ENCODE measurements at places on chromosomes 6 and 20.

- no peak for DNase-seq
Measured at GRCh38 chr20:50396623-50397022, 113.6 kb upstream of the PTPN1 start.

- no peak for DNase-seq
Measured at GRCh38 chr6:44255871-44256774, 1.2 kb downstream of the SLC35B2 start.

DNA sequence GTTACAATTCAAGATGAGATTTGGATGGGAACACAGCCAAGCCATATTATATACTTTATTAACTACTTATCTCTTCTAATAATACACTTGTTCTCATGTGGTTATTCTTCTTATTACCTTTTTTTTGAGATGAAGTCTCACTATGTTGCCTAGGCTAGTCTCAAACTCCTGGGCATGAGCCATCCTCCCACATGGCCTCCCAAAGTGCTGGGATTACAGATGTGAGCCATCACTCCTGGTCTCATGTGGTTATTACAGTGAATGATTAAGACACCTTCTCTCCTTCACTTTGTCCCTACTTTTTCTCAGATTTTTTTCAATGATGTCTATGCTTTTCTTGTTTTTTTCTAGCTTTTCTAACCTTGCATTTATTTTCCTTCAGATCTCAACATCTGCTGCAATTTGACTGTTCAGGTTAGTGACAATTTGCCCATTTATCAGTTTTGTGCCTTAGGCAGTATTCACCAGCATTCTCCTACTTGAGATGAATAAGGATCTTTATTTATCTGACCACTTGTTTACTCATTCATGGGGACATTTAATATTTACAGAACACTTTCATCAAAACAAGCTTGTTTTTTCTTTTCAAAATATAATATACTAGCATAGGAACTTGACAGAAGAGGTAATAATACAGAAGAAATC lies 105.7 kb downstream of the SLC16A10 start:
- DNase-seq = no peak

DNA sequence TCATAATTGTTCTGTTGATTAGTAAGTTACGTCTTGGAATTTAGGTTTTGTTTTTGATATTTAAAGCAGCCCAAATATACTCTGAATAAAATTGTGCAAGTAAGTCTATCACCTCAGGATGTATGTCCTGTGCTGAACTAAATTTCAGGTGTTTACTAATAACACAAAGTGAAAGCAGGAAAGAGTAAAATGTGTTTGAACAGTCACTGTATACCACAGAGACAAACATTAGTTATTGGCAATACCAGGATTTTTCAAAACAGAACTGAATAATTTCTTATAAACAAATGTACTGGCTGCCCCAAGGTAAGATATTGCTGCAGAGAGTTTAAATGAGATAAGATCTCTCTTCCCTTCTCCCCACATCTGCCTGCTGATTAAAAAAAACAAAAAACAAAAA lies 404.7 kb upstream of the RUNX2 start:
- no peak for DNase-seq

GRCh38 chr6:56730663-56731529 lies 88.2 kb upstream of the DST start:
- no peak for DNase-seq

DNA sequence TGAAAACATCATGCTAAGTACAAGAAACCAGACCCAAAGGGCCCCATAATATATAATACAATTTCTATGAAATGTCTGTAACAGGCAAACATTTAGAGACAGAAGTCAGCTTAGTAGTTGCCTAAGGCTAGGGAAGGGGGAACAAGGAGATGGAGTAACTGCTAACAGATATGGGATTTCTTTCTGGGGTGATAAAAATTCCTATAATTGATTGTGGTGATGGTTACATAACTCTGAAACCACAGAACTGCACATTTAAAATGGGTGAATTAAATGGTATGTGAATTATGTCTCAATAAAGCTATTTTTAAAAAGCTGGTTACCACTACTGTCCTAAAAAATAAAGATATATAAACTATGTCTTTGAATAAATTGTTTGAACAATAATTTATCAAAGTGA lies 3.2 kb downstream of the CEP162 start:
- no peak for DNase-seq

GRCh38 chr20:14334306-14334930 lies 3.0 kb downstream of the FLRT3 start:
- DNase-seq = peak; percentile 32

- DNase-seq = no peak
Measured at GRCh38 chr6:40328386-40328985, 258.7 kb downstream of the LRFN2 start.

DNA sequence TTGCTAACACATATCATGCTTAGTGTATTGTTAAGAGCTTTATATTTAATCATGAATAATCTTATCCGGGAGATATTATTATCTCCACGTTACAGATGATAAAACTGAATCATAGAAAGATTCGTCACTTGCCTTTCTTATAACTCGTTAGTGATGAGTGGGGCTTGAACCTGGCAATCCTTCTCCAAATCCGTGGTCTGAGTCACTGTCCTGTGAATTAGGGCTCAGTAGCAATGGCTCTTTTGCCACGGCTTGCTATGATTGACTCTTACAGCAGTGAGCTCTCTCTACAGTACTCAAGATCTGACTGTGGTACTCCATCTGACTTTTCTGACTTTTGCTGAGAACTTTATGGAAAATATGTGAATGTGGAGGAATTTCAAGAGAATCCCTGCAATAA lies 246.9 kb downstream of the PACRG start:
- no peak for DNase-seq

DNA sequence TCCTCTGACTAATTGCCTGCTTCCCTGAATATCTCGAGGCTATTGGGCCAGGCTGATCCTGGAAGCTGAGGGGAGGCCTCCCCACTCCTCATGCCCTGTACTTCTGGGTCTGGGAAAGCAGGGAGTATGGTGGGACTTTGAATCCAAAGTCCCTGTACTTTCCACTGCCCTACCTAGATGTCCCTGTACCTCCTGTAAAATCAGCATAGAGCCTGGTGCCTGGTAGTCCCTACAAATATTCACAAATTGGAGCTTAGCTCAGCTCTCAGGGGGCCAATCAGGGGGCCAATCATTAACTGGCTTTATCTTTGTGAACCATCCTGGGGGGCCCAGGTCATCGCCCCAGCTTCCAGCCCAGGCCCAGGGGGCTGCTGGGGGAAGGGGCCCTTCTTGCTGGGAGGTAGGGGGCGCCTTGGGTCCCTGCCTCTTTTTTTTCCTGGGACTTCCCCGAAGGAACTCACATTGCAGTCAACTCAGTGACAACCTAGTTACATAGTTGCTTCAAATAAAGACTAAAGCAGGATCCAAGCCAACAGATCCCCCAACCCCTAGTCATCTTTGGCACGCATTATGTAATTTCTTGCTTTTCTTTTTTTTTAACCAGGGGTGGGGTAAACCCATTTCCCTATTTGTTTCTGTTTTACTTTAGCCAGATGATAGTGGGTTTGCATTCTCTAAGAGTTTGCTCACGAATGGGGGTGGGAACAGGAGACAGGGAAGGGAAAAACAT lies 6.9 kb upstream of the VEGFA start:
- no peak for DNase-seq

- no peak for DNase-seq
Measured at GRCh38 chr20:60262967-60263603, 304.9 kb downstream of the CDH26 start.

DNA sequence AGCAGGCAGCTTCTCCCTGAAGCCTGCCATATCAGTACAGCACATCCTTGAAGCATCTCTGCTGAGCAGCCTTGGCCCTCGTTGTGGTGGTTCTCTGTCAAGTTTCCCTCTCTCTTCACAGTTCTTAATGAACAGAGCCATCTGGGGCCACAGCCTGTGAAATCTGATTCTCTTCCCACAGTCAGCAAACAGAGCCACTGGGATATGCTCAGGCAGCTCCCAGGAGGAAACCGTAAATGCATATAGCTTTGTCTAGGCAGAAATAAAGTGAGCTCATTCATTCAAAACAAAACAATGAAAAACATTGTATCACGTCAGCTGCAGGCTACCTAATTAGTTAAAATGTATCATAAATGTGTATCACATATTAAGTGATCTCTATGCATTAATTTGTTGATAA lies 80.3 kb downstream of the TBC1D7 start:
- DNase-seq = peak; percentile 21

DNA sequence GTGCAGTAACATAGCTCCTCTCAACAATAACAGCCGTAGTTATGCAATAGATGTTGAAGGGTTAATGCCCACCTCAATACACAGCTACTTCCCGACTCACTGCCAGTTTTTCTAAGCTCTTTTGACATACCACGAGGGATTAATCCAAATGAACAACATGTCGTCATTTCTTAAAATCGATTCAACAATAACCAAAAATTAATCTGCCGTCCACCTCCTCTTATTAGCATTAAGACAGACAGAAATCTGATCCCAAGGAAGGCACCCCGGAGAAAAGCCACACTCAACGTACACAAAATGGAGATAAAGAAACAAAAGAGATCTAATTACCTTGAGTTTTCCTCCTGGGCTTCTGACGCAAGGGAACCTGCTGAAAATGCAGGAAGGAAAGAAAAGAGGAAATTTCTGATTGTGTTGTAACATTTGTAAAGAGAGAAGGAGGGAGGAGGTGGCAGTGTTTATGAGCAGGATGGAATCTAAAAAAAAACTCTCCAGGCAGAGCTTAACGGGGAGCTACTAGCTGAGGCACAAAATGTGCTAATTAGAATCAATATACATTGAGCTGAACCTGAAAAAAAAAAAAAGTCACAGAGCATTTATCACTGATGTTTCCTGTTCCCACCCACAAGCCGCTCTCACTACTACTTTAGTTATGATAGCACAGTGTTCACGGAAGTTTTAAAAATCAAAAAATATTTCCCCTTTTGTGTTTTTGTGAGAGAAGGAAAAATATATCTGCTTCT lies 109.3 kb downstream of the IPCEF1 start:
- no peak for DNase-seq

GRCh38 chr6:56640374-56640773 lies 2.3 kb downstream of the DST start:
- DNase-seq = no peak

DNA sequence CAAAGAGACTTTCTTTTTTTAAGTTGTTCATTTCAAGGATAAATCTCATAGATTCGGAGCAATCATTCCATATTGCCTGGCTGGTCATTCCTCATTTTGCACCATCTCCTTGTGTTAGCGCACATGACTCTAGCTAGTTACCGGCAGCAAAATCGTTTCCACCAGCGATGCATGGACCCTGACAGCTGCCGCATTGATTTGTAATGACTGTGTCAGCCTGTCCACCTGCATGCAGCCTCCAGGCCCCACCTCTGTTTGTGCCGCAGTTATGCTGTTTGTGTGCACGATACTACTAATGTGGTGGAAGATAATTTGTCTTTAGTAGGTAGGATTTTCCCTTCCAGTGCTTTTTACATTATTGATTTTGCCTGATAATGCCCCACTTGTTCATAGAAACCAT lies 164.0 kb downstream of the TBC1D7 start:
- no peak for DNase-seq

GRCh38 chr6:5723841-5724691 lies 282.7 kb downstream of the NRN1 start:
- no peak for DNase-seq

- DNase-seq = no peak
Measured at GRCh38 chr20:44776980-44777379, 31.3 kb downstream of the KCNK15 start.

- DNase-seq = no peak
Measured at GRCh38 chr6:155327326-155328073, 13.2 kb upstream of the TFB1M start.

GRCh38 chr6:139249395-139249794 lies 42.4 kb downstream of the TXLNB start:
- DNase-seq = no peak

GRCh38 chr6:139647841-139648240 lies 273.4 kb upstream of the CITED2 start:
- DNase-seq = no peak

DNA sequence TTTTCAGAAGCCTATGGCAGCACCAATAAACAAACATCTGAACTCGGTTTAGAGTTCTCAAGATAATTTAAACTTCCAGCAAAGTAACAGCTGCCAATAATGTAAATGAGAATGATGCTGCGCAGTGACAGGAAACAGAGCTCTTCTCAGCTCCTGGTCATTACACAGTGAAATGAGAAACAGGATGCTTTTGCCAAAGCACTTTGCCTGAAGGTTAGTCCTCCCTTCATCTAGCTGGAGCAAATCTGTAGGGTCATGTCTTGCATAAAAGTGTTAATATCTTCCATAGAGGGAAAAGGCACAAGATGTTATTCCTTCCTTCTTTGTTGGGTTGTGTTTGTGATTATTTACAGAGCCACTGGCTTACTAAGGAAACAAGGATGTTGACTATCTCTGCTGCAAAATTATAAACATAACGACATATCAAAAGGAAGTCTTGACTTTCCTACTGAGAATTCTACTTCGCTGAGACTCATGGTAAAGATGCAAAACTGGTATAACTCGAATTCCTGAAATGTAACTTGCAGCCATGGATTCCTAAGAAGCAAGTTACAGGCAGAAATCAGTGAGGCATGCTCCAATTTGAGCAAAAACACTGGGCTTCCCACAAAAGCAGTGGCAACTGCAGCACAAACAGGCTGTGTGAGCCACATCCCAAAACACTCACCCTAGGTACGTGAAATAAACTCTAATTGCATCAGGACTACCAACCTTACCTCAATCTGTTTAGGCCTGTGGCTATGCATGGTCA lies 102.5 kb upstream of the BEND6 start:
- DNase-seq = no peak

- no peak for DNase-seq
Measured at GRCh38 chr6:80550281-80550680, 443.8 kb downstream of the BCKDHB start.

DNA sequence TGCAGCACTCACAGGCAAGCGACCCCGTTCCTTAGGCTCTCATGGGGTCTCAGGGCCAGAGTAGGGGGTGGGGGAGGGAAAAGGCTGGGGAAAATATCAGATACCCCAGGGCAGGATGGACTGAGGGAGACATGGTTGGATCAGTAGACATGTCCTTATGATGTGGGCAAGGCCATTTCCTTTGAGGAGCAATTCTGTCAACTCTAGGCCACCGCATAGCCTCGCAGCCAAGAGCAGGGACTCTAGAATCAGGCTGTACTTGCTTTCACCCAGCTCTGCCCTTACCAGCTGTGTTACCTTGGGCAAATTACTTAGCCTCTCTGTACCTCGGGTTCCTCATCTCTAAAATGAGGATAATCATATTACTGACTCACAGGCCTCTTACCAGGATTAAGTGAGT lies 2.2 kb upstream of the MAPK13 start:
- no peak for DNase-seq

- no peak for DNase-seq
Measured at GRCh38 chr20:59152559-59153354, 10.9 kb upstream of the ZNF831 start.
